GM13976 (cell line): ENCODE measurements at places on chromosomes 7 and 10.
A peak's percentile ranks its signal among the peaks of the same experiment; 100 is the strongest.

- DNase-seq, result no peak
Measured at GRCh38 chr7:39468808-39469374, 97.3 kb upstream of the YAE1 start.

DNA sequence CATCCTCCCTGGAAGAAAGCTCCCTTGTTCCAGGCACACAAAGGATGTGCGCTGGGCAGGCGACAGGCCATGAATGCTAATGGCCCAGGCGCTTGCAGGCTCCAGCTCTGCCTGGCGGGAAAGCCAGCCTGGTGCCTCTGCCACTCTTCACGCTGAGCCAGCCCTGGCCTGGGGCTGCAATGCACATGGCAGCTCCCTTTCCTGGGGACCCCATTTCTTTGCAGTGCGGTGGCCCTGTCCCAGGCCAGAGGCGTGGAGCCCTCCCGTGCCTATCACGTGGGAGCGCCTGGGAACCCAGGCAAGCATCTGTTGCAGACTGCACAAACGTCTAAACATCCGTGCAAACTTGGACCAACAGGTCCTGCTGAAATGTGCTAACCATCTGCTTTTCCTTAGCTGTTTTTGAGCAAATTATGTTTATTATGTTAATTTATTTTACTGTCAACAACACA lies 152.1 kb upstream of the LYZL2 start:
- no peak for DNase-seq

GRCh38 chr10:79994556-79994955 lies 45.7 kb upstream of the SFTPD start:
- DNase-seq, result no peak

- no peak for DNase-seq
Measured at GRCh38 chr10:129939416-129940275, 24.4 kb downstream of the EBF3 start.

- DNase-seq, result no peak
Measured at GRCh38 chr7:93231259-93231658, 907 bp upstream of the VPS50 start.

GRCh38 chr7:130887182-130887956 lies 153.4 kb upstream of the KLF14 start:
- no peak for DNase-seq

DNA sequence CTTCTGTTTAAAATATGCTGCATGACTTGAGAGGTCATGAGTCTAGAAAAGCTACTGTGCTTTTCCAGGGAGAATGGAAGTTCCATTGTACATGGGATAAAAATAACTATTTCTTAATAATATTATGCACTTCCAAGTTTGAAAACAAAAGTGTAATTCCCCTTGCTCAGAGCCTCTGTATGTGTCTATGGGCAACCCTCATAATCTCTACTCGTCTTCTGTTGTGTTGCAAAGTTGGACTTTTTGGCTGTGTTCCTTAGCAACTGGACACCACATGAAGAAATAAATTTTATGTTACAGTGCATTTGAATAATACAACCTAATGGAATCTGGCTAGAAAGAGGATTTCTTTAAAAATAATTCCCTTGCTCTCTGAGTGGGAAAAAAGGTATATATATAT lies 242.6 kb downstream of the TWIST1 start:
- no peak for DNase-seq

- DNase-seq, result no peak
Measured at GRCh38 chr7:158096582-158096981, 491.0 kb downstream of the PTPRN2 start.

DNA sequence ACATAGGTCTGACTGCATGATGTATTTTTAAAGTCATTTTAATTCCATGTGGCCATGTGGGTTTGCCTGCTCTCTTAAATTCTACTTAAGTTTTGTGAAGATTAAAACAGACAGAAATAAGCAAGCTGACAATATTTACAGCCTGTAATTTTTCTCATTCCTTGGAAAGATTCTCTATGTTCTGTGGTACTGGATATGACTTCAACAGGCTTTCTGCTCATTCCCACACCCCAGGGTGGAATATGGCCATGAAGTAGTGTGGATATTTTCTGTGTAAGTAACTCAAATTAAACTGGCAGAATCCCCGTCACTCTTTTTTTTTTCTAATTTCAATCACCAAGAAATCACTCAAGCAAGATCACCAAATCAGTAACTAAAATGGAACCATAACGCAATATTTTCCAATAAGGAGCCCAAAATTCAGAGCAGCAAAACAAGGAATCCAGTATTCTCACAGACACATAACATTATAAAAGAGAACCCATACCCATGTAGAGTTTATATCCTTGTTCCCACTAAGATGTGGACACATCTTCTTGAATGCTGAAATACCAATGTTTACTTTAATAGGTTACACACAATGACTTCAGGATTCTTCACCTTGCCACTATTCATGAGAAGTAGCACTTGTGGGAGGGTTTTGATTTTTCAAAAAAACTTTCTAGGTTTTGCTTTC lies 5.7 kb downstream of the HOXA5 start:
- DNase-seq, result no peak

DNA sequence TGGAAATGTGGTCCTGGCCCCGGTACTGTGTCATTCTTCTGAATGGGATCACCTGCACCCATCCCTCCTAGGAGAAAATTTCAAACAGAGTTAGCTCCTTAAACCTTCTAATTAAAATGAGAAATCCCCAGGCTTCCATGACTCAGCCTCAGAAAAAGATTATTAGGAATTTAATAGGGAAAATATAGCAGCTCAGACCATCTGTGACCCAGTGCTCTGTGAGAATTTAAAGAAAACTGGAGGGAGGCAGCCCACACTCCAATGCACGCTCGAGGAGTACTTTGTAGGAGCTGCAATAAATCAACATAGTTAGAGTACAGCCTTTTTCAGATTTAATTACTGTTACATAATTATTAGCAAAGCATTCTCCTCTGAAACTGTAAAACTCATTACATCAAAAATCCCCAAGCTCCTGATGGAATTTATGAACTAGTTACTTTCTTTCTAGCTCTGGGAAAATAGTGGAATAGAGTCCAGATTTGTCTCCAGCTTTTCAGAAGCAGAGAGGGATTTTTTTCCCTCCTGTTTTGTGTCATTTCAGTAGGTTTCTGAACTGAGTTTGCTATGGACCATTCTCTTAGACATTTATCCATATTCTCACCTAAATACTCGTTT lies 30.1 kb downstream of the NEUROD6 start:
- no peak for DNase-seq

- no peak for DNase-seq
Measured at GRCh38 chr7:111736552-111736874, 174.2 kb upstream of the IMMP2L start.

GRCh38 chr10:25843551-25844170 lies 90.4 kb upstream of the MYO3A start:
- DNase-seq, result no peak

DNA sequence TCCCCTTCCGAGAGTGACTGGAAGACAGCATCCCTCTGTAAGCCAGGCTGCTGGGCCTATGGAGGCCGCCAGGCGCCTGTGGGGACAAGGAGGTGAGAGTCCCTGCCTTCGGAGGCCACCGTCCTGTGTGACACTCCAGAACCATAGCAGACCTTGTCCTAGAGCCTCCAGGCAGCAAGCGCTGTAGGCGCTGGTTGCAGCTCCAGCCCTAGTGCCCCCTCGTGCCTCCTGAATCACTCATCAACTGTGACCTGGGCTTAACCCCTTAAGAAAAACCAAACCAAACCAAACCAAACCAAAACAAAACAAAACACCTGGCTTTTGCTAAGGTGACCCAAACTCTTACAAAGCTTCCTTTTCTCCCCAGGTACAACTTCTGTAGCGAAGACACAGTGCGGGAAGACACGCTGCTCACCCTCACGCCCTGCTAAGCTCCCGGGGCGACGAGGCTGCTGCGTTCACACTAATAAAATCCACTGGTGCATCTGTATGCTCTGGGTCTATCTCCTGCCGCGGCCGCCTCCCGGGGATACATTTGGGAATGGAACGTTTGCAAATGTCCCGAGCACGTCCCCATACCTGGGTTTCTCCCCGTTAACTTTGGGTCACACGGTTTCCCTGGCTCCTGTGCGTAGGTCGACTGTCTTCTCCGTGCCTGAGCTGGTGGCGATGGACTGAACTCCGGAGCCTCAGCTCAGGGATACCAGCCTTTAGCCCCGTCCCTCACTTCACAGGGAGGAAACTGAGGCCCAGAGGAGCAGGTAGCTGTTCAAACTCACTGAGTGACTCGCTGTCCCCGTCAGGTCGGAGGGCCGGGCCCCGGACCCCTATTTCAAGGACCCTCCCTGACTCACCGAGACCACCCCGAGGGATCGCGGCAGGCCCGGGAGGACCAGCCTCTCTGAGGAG lies 11.8 kb upstream of the PNLIPRP2 start:
- DNase-seq, result no peak

DNA sequence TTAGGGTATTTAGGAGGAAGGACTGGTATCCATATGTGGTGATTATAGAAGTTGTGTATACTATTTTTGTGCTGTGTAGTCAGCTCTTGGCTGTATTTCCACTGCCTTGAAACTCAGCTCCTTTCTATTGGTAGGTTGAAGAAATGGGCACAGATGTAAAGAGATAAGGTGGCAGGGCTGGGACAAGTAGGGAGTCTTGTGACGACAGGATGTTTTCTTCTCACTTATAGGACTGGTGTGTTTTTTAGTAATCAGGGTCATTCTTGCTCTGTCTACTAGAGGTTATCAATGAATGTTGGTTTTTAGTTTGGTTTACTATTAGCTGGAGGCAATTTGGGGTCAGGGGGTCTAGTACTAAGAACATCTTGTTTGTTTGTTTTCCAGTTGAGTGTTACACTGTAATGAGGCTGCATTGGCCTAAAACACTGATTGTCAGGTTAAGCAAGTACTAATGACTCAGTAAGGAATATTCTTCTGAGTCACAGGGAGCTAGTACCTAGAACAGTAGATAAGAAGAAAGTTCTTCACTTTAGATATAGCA lies 11.8 kb downstream of the UBN2 start:
- no peak for DNase-seq

DNA sequence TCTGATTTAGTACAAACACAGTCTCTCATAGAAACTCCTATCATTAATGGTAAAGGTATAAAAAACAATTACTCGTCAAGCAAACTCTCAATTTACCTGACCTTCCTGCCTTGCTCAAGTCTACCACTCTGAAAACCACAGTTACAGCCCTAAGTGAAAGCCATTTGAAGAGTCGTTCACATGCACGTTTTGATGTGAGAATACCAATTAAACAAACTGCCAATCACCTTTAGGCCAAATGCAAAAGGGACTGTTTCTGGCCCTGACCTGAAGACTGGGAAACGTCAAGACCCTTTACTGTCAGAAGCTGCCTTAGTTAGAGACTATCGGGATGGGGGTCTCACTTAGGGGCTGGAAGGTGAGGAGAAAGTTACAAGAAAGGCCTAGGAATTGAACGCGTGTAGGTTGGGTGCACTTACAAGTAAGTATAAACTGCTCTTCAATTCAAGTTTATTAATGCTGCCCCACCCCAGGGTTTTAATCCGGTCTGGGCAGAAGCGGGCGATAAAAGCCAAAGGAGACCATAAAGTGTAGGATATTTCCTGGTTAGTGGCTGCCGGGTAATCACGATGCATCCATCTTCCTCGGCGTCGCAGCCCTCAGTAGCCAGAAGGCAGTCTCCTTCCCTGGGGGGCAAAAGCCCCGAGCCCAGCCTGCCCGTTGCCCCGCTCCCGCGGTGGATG lies 935 bp downstream of the TM9SF3 start:
- DNase-seq, result no peak

GRCh38 chr10:112622786-112623185 lies 175.8 kb downstream of the VTI1A start:
- DNase-seq, result no peak

DNA sequence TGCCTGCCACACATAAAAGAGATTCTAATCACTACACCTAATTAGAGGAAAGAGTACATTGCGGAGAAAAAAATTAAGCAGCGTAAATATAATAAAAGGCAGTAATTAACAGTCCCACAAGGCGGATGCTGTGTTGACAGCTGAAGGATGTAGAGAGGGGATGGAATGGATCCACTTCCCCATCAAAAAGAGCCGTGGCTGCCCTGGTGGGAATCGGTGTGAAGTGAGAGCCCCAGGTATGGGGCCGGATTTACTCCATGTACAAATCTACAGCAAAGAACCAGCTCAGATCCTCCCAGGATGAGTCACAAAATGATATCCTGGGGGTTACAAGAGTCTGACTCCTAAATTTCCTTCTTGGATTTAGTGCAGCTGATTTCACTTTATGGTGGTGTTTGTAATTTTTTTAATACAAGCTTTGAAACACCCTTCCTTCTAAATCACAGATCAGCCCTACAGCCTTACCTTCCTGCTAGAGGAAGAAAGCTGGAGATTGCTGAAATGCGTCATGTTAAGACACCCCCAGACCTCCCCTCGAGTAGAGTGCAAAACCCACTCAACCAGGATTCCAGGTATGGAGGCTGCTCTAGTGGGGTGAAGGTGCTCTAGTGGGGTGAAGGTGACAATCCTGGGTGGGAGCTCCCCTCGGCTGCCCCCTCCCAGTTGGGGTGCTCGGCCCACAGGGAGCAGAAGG lies 398.4 kb downstream of the PLXNA4 start:
- DNase-seq, result no peak

GRCh38 chr7:155763691-155764437 lies 48.4 kb downstream of the SHH start:
- DNase-seq, result peak; percentile 76

GRCh38 chr10:75209921-75210281 lies 695 bp upstream of the VDAC2 start:
- peak; percentile 77 for DNase-seq

GRCh38 chr10:113945075-113945686 lies 90.7 kb downstream of the NHLRC2 start:
- DNase-seq, result no peak

DNA sequence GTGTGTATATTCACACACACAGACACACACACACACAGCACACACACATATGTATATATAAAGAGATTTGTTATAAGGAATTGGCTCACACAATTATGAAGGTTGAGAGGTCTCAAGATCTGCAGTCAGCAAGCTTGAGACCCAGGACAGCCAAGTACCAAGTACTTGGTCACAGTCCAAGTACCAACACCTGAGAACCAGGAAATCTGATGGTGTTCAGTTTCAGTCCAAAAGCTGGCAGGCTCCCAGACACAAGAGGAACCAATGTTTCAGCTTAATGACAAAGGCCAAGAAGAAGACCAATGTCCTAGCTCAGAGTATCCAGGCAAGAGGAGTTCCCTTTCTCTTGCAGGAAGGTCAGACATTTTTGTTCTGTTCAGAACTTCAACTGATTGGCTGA lies 780.2 kb downstream of the MAGI2 start:
- DNase-seq, result no peak

GRCh38 chr10:126511917-126512479 lies 123.7 kb upstream of the ADAM12 start:
- no peak for DNase-seq

DNA sequence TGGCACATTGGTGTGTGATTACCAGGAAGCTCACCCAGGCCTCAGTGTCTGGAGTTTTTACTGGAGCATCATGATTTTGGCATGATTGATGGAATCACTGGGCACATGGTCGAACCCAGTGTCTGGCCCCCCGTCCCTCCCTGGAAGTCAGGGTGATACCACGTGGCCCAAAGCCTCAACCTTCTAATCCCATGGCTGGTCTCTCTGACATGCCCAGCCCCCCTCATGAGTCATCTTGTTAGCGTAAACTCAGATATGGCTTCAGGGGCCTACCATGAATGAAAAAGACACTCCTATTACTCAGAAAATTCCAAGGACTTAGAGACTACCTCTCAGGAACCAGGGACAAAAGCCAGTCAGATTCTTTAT lies 109.3 kb downstream of the GRK5 start:
- DNase-seq, result no peak
